ENCODE measurements at places on chromosomes 13 and 19.

DNA sequence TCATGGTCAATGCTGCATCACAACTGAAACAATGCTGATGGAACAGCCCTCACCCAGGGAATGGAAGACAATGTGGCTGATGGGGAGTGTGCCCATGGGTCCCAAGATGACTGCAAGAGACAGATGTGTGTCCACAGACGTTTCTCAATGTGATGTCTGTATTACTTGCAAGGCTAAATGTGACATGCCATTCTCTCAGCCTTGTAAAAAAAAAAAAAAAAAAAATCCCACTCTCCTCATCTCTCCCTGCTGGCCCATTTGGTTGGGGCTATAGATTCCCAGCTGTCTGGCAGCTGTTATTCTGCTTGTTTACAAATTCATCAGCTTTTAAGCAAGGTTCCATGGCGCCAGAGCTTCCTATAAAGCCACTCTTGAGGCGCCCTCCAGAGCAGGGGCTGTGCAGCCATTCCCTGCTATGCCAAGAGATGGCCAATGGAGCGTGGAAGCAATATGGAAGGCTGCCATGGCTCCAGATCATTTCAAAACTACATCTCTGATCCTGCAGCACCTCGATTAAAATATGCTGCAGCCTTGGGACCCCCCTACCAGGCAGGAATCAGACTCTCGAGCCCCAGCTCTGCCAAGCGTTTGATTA is 294.8 kb downstream of the FOXO1 start:
- no peak overlapping the region for H3K4me3 ChIP-seq
- peaks cover 6% of the 10 kb centered on the region for H3K4me1 ChIP-seq

DNA sequence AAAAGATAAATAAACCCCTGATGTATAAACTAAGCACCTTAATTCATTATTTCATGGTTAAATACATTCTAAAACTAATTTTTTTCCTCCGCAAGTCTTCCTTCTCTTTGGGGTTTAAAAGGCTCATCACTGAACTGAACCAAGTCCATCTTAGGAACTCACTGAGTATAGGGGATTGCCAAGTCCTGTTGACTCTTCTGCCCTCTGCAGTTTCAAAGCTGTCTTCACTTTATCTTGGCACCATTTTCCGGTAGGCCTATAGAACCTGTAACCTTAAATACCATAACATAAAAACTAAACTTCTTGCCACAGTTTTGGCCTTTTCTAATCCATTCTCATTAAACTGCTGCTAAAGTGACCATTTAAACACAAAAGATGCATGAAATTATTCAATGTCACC is 66.5 kb upstream of the USPL1 start:
- no peaks in the 10 kb centered on the region for H3K27me3 ChIP-seq
- no peak for DNase-seq
- H3K4me3 ChIP-seq, result no peak overlapping the region
- H3K27ac ChIP-seq, result no peak overlapping the region

DNA sequence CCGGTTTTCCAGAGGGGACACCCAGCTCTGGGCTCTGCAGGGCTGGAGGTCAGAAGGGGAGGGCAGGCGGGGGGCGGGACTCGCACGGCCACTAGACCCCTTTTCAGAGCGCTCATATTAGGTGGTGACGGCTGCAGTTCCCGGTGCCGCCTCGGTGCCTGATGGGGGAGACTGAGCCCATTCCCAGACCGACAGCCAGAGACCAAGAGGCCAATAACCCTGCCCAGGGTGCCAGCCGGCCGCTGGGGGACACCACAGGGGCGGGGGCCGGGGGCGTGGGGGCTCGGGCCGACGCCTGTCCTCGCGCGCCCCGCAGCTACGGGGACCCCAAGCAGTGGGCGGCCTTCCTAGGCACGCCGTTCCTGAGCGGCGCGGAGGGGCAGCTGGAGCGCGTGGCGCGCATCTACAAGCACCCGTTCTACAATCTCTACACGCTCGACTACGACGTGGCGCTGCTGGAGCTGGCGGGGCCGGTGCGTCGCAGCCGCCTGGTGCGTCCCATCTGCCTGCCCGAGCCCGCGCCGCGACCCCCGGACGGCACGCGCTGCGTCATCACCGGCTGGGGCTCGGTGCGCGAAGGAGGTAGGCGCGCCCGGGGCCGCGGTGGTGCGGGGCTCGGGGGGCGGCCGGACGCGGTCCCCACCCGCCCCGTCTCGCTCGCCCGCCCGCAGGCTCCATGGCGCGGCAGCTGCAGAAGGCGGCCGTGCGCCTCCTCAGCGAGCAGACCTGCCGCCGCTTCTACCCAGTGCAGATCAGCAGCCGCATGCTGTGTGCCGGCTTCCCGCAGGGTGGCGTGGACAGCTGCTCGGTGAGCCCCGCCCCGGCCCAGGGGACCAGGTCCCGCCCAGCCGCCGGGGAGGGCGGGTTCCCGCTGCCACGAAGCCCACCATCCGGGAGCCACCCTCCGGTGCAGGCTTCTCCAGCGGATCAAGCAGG is 2.4 kb downstream of the TIMM13 start:
- H3K27me3 ChIP-seq, result no peaks in the 10 kb centered on the region
- no peaks in the 10 kb centered on the region for H3K36me3 ChIP-seq
- H3K27ac ChIP-seq, result no peak overlapping the region
- no peak for DNase-seq
- H3K4me1 ChIP-seq, result peaks cover 35% of the 10 kb centered on the region

DNA sequence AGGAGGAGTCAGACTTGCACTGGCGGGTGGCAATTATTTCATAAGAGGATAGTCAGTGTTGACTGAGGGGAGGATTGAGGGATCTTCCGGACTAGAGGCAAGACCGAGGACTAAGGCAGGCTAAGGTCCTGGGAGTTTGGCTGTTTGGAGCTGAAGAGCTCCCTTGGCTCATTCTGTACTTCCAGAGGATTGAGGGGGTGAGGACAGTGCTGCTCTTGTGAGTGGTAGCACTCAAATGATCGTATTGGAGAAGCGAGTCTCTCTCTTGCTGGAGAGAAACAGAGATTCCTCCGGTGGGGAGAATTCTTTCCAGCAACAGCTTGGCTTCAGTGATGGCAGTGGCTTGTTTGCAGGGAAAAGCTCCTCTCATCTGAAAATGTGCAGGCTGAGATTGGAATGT is 47.1 kb downstream of the ING1 start:
- no peak overlapping the region for H3K27ac ChIP-seq
- H3K27me3 ChIP-seq, result peaks cover 4% of the 10 kb centered on the region
- DNase-seq, result no peak

DNA sequence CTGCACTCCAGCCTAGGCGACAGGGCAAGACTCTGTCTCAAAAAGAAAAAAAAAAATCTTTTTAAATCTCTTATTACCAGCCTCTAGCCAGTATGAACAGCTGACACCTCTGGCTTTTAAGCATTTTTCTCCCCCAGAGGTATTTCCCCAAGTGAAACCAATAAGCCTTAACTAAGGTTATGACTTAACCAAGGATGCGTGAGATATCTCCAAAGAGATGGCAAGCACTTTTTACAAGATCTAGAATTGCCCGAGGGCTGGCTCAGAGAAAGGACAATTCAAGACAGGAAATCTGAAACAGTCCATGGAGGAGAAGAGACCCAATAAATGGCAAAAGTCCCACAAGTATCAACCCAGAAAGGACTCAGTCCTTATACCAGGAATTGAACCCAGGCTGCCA is 362.1 kb downstream of the FOXO1 start:
- H3K4me3 ChIP-seq, result no peak overlapping the region
- DNase-seq, result no peak
- no peaks in the 10 kb centered on the region for H3K36me3 ChIP-seq
- H3K4me1 ChIP-seq, result no peaks in the 10 kb centered on the region
